Hindlimb muscle (tissue), 1 donor: ENCODE measurements at places on chromosomes 13 and 19. TPM values are rescaled to one million over a fixed set of nuclear protein-coding genes. Genes with fewer than 3 reads are reported as not detected.
A peak's percentile ranks its signal among the peaks of the same experiment; 100 is the strongest.

- no peak for DNase-seq
Measured at GRCh38 chr13:43081866-43082265, 58.5 kb downstream of the DNAJC15 start.

DNA sequence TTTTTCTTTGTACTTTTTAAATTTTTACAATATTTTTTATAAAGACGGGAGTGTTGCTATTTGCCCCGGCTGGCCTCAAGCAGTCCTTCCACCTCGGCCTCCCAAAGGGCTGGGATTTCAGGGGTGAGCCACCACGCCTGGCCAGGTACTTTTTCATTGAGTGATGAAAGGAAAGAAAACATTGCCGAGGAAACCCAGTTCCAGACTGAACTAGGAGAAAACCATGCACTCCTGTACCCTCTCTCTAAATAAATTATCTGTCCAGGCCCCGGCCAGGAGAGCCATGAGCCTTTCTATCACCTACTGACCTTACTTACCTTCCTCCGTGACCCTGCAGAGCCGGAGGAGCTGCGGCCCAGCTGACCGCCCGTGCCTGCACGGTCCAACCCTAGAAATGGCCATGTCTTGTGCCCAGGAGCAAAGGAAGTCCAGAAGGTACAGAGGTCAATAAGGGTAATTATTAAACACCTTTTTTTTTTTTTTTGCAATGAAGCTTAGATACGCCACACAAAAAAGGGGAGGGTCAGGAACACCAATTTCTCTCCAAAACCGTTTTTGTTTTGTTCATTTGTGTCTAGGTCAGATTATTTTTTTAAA is at the start of gene SLC7A9:
SLC7A9 (minus strand) TSS at position 399 of the 597 bp plus-strand sequence. CDS start 1,233 bp downstream, outside the sequence.
- DNase-seq = no peak

DNA sequence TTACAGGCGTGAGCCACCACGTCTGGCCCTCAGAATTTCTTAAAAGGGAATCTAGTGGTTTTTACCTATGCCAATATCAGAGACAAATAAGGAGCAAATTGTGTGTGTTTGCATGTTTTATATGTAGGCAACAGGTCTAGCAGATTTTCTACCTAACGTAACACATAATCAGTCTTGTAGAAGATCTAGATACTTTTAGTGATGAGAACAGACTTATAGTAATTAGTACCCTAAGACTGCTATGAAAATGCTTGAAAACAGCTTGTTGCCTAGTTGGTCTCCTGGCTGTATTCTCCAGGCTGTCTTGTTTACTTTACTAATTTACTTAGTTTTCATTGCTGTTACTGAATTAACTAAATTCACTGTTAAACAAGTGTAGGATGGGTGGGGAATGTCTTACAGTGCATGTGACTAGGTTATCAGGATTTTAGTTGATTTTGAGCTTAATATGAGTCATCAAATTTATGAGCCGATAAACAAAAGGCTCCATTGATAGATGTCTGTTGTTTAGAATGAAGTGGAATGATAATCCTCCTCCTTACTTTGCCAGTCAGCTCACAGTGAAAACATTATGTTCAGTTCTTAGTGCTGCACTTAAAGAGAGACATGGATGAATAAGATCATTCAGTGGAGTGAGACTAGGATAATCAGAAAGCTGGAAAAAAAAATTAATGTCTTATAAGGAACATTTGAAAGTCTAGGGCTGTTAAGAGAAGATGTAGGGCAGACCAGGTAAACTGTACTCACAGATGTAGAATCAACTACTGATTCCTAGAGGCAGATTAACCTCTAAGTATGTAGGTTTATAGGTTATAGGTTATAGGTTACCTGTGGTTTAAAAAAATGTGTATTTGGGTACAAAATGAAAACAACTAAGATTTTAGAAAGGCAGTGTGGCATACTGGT is 22.4 kb downstream of the GTF2F2 start:
- DNase-seq = no peak

GRCh38 chr13:113567681-113568080 is 16.9 kb upstream of the TFDP1 start:
- no peak for DNase-seq

DNA sequence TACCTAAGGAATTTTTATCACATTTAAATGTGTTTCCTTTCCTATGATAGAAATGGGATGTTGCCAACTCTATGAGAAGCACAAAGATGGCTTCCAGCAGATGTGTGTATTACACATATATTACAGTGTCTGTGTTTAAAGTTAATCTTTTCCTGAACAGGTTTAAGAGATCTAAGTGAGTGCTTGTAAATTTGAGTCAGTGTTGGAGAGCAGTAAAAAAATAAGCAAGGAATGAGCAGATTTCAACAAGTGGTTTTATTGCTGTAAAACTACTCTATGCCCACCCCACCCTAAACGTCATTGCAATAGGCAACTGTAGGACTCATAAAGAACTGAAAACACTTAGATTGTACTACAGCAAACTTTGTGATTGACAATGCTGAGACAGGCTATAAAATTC is 248.7 kb downstream of the KLF5 start:
- DNase-seq = no peak

DNA sequence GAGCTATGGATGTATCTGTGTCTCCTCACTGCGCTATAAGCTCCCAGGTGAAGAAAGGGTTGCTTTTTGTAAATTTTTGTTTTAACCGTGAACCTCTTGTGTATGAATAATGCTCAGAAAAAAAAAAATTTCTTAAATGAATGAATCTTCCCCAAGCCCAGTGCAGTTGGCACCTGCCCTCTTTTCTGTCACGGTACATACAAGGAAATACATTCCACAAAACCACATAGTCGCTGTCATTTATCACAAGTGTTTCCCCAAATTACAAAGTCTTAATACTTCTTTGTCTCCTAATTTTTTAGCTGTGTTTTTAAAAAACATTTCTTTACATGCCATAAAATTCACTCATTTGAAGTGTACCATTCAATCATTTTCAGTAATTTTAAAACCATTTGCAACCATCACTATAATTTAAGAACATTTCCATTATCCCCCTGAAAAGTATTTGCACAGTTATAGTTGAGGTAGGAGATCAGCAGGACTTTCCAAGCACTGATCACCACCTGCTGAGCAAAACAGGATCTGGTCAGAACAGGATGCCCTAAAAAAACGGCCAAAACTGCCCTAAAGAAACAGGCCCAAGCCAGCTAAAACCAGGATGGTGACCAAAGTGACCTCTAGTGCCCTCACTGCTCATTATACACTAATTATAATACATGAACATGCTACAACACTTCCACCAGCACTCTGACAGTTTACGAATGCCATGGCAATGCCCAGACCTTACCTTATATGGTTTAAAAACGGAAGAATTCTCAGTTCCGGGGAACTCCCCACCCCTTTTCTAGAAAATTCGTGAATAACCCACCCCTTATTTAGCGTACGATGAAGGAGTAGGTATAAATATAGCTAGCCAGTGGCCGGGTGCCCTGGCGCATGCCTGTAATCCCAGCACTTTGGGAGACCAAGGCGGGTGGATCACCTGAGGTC is 1.3 kb upstream of the TEX30 start:
- no peak for DNase-seq

GRCh38 chr13:101739382-101740178 is 287.1 kb downstream of the ITGBL1 start:
- DNase-seq = no peak

GRCh38 chr13:51793570-51794271 is 10.2 kb downstream of the DHRS12 start:
- no peak for DNase-seq

DNA sequence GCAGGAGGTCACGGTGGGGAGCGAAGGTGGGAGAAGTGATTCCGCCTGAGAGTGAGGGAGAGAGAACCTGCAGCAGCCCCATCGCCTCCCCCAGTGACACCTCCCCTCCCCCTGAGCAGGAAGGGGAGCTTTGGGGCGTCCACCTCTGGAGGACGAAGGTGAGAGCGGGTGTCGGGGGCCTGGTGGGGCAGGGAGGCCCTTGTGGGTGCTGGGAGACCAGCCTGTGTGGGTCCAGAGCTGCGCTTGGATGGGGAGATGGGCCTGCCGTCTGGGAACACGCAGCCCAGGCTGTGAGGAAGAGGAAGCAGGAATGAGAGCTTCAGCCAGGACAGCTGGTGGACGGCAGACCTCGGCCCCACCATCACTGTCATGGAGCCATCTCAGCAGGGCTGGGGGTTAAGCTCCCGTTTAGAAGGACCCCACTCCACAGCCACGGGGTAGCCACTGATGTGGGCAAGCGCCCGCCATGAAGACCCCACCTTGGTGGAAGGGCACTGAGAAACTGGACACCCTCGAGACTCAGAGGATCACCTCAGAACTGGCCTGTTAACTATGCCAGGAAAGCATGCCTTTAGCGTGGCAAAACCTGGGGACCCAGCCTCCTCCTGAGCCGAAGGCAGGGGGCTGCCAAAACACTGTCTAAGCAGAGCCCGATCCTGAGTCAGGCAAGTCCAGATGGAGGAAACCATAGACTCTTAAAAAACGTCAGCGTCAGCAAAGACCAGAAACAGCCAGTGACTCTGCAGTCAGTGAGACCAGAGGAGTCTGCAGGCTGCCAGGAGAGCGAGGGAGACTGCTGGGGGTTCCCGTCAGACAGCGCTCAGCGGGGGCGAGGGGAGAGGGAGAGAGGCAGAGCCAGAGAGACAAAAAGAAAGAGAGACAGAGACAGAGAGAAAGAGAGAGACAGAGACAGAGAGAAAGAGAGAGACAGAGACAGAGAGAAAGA is 6.4 kb upstream of the PROZ start:
- DNase-seq = peak; percentile 42

DNA sequence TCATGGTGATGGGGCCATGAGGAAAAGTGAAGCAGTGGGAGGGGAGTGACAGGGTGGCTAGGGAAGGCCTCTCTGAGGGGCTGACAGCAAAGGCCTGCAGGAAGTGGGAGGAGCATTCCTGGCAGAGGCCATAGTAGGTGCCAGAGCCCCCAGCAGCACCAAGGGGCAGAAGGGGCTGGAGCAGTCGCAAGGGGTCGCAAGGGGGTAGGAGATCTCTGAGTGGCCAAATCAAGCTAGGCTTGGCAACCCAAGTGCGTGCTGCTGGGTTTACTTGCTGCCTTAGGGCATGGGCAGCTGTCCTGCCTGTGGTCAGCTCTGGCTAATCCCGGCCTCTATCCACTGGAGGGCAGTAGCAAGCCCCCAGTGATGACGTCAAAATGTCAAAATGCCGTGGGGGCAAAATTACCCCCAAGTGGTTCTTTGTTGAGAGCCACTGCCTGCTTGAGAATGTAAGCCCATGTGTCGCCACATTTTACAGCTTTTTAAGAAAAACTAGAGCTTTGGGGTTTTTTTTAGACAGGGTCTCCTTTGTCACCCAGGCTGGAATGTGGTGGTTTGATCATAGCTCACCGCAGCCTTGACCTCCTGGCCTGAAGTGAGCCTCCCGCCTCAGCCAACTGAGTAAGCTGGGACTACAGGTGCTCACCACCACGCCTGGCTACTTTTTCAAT is 11.8 kb downstream of the CCDC97 start:
- DNase-seq = no peak

DNA sequence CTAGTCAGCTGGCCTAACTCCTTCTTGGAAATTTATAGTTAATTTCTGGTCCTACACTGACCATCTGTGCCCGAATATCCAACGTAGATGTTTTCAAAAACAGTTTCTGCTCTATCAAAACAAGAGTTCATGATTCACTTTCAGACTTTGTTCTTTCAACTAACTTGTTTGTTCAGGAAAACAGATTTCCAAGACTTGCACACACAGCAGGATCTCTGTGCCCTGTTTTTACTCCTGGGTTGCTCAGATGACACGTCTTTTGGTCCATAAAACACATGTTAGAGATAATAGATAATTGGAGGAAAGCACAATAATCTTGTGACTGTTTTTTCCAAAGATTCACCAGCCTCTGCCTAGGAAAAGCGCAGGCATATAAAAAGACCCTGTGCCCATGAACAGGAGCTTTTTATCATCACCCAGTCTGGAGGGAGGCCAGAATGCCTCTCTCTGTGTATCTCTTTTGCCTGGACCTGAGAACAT is 218.0 kb downstream of the IRS2 start:
- no peak for DNase-seq

- DNase-seq = no peak
Measured at GRCh38 chr19:10361569-10362011, 18.8 kb downstream of the TYK2 start.

GRCh38 chr13:40114305-40114896 is 458.9 kb downstream of the COG6 start:
- no peak for DNase-seq

DNA sequence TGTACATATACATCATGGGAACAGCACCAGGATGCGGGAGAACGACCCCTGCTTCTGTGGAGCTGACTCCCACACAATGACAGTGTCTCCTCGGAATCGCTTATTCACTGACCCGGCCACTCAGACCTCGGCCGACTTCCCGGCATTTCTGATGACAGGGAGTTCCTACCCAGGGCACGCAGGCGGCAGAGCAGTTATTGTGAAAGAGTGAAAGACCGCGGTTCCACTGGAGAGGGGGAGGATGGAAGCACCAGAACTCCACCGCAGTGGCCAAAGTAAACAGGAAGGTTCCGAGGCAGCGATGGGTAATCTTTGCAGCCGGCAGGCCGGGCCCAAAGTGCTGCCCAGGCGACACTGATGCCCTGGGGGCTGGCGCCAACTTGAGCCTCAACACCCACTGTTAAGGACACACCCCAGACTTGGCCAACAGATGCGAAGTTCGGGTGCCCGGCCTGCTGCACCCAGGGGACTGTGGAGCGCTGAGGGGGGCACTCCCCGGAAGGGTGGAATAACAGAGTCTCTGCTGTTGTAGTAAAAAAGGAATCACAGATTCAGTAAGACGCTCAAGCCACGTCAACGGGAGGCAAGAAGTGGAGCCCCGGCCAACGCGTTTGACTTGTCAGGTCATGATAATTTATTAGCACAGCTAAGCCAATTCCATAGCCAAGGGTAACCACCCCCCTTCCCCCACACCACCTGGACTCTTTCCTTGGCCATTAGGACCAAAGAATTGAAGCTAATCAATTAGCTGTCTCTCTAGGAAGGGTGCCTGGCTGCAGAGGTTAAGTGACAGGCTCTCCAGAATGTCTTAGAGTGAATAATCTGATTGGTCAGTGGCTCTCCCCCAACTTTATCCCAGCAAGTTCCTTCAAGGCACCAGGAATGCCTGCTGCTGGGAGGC is 5.8 kb downstream of the MLLT1 start:
- no peak for DNase-seq

DNA sequence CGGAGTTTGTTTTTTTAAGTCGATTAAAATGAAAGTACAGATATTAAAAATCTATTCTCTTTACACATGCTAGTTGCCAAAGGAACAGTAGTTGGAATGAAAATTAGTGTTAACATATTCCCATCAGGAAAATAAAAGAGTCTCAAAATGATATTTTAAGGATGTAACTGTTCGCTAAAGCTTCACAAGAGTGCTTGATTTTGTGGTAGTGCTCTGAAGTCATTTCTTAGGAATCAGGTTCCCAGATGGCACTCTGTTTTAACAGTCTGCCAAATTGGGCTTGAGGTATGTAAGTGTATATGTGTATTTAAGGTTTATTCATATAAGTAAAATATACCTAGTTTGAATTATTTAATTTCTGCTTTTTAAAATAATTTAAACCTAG is 128.8 kb downstream of the LMO7 start:
- DNase-seq = no peak

ZNF547 gene
- 2.6 TPM for polyA plus RNA-seq

USHBP1 gene
- 8.8 TPM for polyA plus RNA-seq

CGB5 gene
- not detected for polyA plus RNA-seq

SCAF1 gene
- polyA plus RNA-seq = 36.4 TPM

MCEMP1 gene
- 0.25 TPM for polyA plus RNA-seq

CHST8 gene
- 0.52 TPM for polyA plus RNA-seq

IGFL1 gene
- not detected for polyA plus RNA-seq

MEIOSIN gene
- not detected for polyA plus RNA-seq

KLK14 gene
- not detected for polyA plus RNA-seq
